ENCODE measurements at places on chromosomes 2 and 18.
A peak's percentile ranks its signal among the peaks of the same experiment; 100 is the strongest.

DNA sequence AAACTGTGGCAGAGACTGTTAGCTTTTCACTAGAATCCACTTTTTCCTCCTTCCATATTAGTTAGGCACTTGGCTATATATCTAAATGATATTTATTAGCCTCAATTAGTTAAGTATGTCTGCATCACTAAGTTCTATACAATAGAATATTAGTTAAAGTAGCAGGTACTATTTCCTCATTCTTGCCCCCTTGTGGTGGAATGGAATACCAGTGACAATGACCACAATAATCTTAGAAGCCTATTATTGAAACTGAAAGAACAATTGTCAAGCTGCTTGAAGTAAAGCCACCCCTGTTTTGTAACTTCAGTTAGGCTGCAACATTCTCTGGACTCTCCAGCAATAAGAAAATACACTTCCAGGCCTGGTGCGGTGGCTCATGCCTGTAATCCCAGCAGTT lies 476.3 kb upstream of the VWC2L start:
- peak; percentile 69 for DNase-seq

- no peak for DNase-seq
These were observed 48.9 kb upstream of the PXDN start for GRCh38 chr2:1793001-1793867.

GRCh38 chr2:70768590-70769085 lies 638 bp upstream of the ADD2 start:
- DNase-seq = no peak

DNA sequence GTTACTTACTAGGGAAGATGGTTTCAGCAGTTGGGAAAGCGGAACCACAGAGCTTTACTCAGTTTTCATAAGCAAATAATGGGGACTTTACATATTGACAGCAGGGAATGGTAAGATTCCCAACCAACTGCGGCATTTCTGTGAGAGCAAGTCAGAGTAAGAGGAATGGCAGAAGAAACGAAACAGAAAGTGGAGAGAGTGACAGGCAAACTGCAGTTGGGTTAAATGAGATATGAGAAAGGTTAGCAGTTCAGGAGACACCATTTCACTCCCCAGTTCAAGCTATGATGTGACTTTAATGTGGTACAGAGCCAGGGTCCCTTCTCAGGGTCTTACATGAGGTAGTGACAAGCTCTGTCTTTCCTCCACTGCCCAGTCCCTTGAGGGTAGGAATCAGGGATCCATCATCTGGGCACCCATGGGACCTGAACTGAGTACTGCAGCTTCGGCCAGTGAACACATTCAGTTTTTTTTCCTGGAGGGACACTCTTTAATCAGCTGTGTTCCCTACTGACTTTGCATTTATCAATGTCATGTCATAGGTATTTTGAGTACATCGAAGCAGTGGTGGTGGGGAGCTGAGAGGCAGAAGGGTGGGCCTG lies 33.0 kb upstream of the GREB1 start:
- peak; percentile 74 for DNase-seq

DNA sequence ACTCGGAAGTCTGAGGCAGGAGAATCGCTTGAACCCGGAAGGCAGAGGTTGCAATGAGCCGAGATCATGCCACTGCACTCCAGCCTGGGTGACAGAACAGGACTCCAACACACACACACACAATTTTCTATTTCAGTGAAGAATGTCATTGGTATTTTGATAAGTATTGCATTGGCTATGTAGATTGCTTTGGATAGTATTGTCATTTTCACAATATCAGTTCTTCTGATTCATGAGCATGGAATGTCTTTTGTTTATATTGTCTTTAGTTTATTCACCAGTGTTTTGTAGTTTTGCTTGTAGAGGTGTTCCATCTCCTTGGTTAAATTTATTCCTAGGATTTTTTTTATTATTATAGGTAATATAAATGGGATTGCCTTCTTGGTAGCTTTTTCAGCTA lies 693.4 kb upstream of the SYT4 start:
- no peak for DNase-seq

DNA sequence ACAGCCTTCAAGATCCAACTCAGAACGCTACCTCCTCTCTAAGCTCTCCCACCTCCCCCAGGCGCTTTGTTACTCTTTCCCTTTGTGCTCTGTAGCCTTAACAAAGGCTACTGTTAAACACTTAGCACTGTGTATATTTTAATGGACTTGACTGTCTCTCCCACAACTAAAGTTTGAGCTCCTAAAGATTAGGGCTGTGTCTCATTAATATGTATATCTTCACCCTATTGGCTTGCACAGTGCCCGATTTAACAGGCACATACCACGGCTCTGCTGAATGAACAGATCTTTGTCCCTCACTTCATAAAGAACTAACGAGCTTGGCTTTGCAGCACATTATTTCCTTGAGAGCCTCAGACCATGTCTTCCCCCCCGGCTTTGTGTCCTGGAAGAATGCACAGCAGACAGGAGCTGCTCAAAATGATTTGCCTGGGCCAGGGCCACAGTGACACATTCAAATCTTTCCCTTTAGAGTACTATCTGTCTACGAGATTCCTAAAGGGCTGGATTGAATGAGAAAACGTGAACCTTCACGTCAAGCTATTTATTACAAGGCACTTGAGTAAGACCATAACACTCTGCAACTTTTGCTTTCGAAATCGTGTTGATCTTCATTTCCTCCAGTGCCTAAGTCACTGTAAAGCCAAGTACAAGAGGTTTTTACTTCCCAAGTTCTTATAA lies 22.1 kb downstream of the ABHD3 start:
- DNase-seq = peak; percentile 82

- DNase-seq = peak; percentile 58
These were observed 42.1 kb upstream of the GALR1 start for GRCh38 chr18:77207540-77207939.

DNA sequence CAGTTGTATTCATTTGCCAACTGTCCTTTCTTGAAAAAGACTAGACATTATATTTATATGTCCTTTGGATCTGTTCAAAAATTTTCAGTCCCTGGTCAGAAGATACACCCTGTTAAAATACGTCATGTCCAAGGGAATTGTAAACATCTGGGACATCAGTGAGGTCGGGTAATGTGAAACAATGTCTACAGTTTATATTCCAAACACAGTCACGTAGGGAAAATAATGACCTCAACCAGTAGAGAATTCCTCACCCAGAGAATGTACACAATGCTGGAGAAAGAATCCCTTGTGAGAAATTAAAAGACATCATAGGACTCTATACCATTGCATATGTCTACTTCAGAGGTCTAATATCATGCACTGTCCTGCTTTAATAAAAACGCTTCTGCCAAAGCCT lies 888.0 kb upstream of the CHAC2 start:
- DNase-seq = no peak

- no peak for DNase-seq
These were observed 54.6 kb downstream of the ZFP36L2 start for GRCh38 chr2:43171789-43172188.

- DNase-seq = no peak
These were observed 2.2 kb upstream of the POLR2D start for GRCh38 chr2:127860130-127860529.

- DNase-seq = no peak
These were observed 141.7 kb downstream of the RBMS1 start for GRCh38 chr2:160351956-160352355.

DNA sequence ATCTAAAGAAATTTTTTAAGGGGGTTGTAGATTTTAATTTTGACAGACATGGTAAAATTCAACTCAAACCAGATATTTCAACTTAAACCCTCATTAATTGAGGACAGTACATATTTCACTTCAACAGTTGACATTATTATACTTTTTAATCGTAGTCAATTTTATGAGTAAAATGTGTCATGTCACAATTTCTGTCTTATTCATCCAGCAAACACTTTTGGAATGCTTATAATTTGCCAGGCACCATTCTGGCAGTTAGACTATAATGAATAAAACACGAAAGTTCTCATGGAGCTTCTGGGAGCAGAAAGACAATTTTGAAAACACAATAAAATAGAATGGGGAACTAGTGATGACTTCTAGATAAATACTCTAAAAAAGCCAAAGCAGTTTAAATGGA lies 1094.8 kb downstream of the SUCLG1 start:
- no peak for DNase-seq
